ENCODE measurements at places on chromosomes 12 and 14.
A peak's percentile ranks its signal among the peaks of the same experiment; 100 is the strongest.

DNA sequence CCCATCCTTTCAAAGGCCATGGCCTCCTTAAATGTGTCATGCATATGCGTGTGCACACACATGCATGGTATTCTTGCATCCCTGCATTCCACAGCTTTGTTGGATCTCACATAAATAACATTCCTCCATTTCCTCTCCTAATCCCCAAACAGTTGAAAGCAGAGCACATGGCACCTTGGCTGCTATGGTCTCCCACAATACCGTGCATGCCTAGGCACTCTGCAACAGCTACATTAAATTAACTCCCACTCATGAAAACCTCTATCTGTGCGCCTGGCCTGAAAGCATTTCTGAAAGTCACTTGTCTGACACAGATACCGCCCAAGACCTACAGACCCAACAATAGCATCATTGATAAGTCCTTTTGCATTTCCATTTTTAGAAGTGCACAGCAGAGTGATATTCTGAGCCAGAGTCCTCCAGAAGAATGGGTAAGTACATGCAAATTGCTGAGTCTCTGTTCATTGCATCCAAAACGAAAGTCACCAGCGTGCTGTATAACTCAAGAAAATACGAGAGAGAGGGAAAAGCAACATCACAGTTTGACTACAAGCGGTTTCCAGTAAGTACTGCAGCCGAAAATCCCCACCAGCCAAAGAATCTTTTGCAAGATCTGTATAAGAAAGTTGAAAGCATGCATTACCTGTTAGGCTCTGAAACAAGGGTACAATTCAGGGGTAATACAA, 436 bp downstream of the ASB2 start:
- peak; percentile 76 for DNase-seq

DNA sequence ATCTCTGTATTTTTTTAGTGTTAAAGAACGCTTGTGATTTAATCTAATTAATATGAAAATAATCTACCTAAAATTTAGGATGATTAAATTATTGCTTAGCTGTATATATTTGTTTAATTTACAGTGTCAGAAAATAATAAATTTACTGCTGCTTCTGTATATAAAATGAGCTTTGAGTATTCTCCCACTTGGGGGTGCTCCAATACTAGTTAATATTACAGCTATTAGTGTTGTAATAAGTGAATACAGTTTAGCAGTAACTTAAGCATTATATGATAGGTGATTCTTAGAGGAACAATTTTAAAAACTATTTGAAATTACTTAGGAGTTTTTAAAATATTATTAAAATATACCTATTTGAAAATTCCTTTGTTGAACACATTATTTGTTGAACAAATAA, 62.2 kb downstream of the PAPOLA start:
- no peak for DNase-seq

DNA sequence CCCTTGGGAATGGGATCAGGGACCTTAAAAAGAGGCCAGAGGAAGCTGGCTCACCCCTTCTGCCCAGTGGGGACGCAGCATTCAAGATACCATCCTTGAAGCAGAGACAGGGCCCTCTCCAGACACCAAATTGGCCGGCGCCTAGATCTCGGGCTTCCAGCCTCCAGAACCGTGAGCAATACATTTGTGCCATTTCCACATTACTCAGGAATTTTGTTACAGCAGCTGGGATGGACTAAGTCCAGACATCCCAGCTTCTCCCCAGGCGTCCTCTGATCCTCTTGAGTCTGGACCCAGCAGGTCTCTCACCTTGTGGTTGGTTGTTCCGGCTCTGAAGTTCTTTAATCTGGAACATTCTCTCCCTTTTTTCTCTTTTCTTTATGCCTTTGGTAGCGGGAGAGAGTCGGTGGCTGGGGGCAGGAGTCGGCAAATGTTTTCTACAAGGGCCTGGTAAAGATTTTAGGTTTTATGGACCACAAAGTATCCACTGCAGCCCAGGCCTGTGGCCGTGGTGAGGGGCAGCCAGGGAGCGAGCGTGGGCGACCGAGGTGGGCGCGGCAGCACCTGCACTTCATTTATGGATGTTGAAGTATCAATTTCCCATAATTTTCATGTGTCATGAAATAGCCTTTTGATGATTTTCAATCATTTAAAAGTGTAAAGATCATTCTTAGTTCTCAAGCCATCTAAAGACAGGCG, 4.8 kb downstream of the CEP170B start:
- no peak for DNase-seq

DNA sequence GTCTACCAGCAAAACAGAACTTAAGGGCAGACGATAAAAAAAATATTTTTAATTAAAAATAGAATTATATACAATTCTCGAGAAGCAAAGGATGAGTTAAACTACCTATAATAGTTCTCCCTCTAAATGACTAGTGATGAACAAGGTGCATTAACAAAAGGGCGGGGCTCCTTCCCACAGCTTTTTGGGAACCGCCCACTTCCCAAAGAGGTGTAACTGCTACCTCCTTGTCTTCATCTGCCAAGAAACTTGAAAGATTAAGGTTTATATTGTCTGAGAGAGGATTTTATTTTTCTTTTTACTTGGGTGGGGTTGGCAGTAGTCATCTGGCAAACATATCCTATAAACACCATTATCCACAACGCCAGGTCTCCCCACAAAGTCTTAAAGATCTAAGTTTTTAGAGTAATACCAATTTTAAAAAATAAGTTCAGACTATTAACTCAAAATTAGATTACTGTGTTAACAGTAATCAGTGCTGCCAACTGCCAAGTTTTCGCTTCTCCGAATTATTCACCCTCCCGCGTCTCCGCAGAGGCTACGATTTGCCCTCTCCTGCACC, 938 bp downstream of the RALGAPA1 start:
- peak; percentile 12 for DNase-seq

- no peak for DNase-seq
These were observed 217.1 kb downstream of the SLC38A4 start for GRCh38 chr12:46608431-46609272.

- DNase-seq, result no peak
These were observed 209.1 kb downstream of the FOXN3 start for GRCh38 chr14:89207925-89208328.
